Activated naive CD4-positive, alpha-beta T cell treated with anti-CD3 and anti-CD28 coated beads, Interleukin-2, amount 10 ng/mL, durations not matched to agents 5 hours and 36 hours (primary cell): ENCODE measurements at places on chromosomes 4 and X. TPM values are rescaled to one million over a fixed set of nuclear protein-coding genes. Genes with fewer than 3 reads are reported as not detected.

The ODAPH gene
- total RNA-seq, result not detected

The KCNIP4 gene
- total RNA-seq, result not detected

The CLCN5 gene
- total RNA-seq, result 3.5 TPM

The LNX1 gene
- not detected for total RNA-seq

The DYNLT3 gene
- 15.5 TPM for total RNA-seq

The ABCG2 gene
- total RNA-seq, result 0.43 TPM

The SMIM31 gene
- total RNA-seq, result not detected

The RNF212 gene
- total RNA-seq, result 1.0 TPM
